ENCODE measurements at places on chromosomes 4 and X.

DNA sequence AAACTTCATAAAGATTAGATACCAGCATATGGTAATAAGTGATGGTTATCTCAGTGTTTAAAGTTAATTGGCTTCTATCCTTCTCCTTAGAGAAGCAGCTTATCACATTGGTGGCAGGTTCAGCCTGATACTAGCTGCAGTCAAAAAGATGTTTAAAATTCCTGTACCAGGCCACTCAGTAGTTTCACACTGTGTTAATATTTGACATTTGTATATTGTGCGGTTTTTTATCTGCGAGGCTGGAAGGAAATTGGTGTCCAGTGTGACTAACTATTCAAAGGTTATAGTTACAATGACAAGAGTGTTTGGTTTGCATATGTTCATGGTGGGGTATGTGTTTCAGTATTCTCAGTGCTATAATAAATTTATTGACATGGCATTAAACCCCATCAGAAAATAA is 27.5 kb upstream of the TBC1D8B start:
- DNase-seq: no peak

- DNase-seq: no peak
These were observed 77.8 kb upstream of the TEX13D start for GRCh38 chrX:124254611-124255010.

DNA sequence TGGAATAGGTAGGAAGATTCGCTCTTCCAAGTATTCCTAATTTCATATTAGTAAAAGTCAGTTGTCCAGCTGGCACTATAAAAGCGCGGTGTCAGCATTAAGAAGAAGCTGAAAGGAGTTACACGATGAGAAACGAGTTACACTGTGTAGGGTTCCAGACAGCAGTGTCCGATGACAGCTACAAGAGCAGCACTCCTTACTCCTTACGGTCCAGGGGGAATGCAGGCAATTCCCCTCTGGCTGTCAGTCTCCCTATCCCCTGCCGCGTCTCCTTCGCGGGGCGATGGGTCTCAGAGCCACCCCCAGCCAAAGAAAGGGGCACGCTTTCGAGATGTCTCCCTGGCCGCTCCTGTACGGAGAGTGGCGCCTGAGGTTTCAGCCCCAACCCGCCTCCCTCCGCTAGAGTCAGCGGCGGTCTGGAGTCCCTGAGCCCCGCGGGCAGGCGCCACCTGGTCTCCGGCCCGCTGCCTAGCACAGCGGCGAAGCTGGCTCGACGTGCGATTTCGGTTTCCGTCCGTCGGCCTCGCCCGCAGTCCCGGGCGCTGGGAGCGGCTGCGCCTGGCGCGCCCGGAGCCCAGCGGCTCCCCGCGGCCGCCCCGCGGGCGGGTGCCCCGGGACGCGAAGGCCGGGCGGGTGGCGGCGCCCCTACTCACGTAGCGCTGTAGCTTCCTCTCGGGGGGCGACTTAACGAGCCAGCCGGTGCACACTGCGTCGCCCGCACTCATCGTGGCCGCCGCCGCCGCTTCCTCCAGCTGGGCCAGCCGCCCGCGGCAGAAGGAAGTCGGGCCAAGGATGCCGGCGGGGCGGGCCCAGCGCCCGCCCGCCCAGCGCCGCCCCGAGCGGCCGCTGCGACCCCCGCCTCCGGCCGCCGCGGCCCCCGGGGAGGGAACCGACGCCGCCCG is at the start of gene GAB3:
GAB3 (minus strand) TSS at position 777 of the 902 bp plus-strand sequence; CDS start at position 725, 52 bp downstream.
- no peak for DNase-seq

GRCh38 chrX:47297874-47298273 is 65.1 kb downstream of the USP11 start:
- DNase-seq: no peak

All from mesothelial cell of epicardium (in vitro differentiated cells).